Stimulated activated CD8-positive, alpha-beta memory T cell treated with anti-CD3 and anti-CD28 coated beads, Interleukin-7, amount 100 ng/mL, for 1 hour (primary cell): ENCODE measurements at places on chromosomes 7 and 10.

- DNase-seq = no peak
Observed at GRCh38 chr10:51955696-51956095, 256.3 kb upstream of the CSTF2T start.

DNA sequence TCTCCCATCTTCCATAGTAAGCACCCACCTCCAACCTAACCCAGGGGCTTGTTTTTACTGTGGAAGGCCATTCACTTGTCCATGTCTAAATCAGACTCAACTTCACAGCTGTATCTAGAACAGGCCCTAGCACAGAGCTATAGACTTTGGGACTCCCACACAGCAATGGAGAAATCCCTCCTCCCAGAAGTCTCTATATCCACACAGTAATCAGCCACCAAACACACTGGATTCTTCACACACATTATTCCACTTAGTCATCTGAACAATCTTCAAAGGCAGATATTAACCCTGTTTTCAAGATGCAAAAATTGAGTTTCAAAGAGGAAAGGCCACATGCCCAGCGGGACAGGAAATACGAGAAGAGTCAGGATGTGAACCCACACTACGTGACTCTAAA is 81.8 kb downstream of the MALSU1 start:
- DNase-seq = no peak

- no peak for DNase-seq
Observed at GRCh38 chr7:26612742-26613141, 251.6 kb downstream of the SKAP2 start.

DNA sequence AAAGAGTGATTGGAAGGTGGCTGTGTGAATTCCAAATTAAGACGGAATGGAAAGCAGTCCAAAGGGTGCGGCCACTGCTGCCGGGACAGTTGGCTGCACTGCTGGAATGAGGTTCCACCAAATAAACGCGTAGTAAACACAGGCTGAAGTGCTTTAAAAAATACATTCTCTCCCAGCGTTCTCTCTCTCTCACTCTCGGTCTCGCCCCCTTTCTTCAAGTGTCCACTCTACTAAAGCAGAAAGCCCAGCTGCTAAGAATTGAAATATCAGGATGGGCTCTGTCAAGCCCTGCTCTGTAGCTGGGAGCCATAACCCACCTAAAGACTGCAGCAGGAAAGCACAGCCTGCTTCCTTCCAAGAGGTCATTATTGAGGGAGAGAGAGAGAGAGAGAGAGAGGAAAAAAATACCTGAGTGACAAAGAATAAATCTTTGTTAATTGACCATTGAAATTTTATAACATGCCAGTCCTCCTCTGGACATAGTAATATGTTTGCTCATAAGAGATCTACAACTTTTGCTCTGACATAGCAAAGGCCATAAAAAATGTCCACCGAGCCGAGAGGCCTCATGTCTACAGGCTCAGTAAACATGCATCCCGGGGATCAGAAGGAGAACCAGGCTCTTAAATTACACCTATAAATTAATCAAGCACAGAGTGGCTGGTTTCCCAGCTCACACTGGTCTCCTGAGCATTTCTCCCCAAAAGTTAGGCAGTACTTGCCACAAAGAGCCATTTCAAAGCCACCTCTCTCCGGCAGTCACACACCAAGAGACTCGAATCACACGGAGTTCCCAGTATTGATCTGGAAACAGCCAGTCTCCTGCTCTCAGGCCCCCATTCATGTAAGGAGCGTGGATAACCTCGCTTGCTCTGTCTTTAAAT is 72.8 kb downstream of the FGFR2 start:
- DNase-seq = no peak

DNA sequence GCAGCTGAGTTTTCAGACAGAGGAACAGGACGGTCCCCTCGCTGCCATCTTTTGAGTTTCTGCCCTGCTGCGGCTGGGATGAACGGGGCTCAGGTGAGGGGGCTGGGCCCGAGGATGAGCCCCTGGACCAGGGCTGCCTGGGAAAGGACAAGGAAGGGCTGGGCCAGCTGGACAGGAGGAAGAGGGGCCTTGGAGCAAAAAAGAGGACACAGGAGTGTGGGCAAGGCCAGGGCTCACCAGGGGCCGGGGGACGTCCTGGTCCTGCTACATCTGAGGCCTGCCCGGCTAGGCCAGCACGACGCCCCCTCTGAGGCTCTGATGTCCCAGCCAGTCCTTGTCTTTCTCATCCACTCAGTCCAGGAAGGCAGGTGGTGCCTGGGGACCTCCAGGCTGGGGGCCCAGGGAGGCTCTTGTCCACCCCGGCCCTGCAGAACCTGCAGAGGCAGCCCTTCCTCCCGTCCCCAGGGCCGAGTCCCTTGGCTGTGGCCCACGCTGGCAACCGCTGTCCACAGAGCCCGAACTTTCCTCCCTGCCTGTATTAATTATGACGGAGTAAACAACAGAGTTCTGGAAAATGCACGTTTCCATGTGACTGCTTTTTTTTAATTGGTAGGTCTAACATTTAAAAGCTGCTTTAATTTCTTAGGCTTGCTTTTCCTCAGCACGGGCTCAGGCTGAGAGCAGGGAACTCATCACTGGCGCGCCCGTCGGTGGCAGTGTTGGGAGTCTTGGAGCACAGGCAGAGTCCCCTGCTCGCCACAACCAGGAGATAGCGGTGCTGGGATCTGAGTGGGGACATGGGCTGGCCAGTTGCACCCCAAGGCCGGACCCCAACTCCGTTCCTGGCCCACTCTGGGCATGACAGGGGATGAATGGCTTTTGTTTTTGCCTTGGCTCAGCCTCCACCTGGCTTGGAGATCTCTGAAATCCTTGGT is 187.7 kb downstream of the ELFN1 start:
- DNase-seq = no peak

- no peak for DNase-seq
Observed at GRCh38 chr7:46775776-46776175, 806.1 kb downstream of the TNS3 start.

DNA sequence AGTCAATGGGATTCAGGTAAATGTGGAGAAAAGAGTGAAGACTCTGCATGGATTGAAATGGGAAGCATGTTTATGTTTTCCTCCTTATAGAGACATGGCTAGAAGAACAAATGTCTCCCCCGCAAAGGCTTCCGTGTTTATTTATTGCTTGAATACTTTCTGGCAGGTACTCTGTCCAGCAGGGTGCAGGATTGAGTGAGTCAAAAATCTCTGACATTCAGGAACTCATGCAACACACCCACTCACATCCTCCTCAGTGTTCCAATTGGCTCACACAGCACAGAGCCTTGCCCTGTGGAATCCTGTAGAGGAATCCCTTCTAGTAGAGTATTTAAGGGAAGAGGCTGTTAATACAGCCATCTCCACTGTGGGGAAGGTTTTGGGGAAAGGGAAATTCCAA is 290.3 kb upstream of the VWC2 start:
- no peak for DNase-seq

GRCh38 chr10:89388806-89389205 is 3.6 kb upstream of the IFIT1 start:
- DNase-seq = no peak

DNA sequence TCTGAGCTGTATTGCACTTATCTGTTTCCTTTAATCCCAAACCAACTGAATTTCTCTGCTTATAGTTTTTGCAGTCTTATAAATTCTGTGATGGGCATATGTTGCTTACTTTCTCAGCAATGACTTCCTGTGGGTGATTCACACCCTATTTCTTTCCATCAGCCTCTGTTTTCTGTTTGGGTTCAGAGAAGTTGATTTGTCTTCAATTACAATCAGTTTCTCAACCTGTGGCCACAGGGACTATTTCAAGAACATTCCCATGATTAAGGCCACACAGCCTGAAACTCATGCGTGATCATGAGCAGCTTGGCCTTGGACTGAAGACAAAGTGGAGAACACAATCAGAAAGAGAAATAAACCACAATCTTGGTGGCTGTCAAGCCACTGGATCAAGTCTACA is 1174.6 kb upstream of the C7orf33 start:
- no peak for DNase-seq

DNA sequence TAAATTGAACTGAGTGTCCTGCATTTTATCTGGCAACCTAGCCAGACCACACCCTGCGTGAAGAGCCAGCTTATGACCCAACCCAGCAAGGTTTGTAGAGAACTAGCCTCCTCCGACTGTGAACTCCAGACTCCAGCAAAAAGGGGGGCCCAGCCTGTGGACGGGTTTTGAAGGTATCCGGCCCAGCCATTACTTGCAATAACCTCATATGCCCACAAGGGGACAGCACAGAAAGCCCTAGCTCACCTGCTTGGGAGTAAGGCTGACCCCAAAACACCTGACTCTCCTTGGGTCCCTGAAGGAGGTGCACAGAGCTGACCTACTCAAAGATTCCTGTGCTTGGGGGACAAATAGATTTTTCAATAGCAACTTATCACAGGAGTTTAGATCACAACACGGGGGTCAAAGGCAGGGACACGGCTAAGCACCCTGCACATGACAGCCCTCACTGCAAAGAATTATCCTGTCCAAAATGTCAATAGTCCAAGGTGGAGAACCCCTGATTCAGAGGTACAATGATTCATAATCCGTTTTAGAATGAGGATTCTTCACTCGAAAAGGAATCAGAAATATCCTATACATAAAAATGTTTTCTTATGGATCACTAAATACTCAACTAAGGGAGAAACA is 4.6 kb downstream of the TRPV6 start:
- DNase-seq = no peak

GRCh38 chr10:26410356-26410755 is 27.8 kb upstream of the APBB1IP start:
- no peak for DNase-seq

GRCh38 chr10:49081547-49082275 is 33.6 kb downstream of the VSTM4 start:
- no peak for DNase-seq

GRCh38 chr10:46301721-46302479 is 15.1 kb downstream of the ANTXRL start:
- DNase-seq = no peak

- no peak for DNase-seq
Observed at GRCh38 chr10:3780771-3781467, 4.1 kb downstream of the KLF6 start.

GRCh38 chr10:73956476-73957359 is 41.2 kb upstream of the VCL start:
- DNase-seq = no peak

- no peak for DNase-seq
Observed at GRCh38 chr7:150415161-150416153, 35.0 kb upstream of the GIMAP8 start.

DNA sequence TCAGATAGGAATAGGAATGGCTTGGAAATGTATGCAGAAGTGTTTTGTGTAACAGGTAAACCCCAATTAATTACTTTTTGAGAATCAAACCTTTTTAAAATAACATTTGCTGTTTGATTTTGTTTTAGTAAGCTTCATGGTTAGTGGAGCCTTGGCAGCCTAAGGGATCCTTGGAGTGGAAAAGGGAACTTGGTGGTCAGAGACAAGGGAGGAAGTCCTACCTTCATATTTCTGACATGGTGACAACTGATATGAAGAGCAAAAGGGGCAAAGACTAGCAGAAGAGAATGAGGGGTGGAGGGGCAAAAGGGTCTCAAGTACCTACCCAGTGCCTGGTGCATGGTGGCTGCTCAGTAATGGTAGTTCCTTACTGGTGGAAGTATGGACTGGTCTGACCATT is 32.3 kb downstream of the AHCYL2 start:
- no peak for DNase-seq

DNA sequence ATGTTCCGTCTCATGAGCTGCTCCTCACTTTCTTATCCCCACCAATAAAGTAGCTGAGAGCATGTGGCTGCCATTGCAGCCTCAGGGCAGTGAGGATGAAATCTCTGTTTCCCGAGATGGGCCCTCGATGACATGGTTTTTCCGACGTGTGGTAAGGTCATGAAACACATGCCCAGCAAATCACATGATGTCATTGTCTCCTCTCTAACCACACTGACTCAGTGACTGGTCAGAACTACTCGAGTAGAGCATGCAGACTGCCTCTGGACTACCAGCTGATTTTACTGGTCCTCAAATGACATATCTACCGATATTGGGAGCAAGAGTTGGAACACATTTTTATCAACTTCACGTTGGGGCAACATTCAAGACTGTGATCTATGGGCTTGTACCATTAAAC is 786.1 kb downstream of the CNTNAP2 start:
- DNase-seq = no peak

DNA sequence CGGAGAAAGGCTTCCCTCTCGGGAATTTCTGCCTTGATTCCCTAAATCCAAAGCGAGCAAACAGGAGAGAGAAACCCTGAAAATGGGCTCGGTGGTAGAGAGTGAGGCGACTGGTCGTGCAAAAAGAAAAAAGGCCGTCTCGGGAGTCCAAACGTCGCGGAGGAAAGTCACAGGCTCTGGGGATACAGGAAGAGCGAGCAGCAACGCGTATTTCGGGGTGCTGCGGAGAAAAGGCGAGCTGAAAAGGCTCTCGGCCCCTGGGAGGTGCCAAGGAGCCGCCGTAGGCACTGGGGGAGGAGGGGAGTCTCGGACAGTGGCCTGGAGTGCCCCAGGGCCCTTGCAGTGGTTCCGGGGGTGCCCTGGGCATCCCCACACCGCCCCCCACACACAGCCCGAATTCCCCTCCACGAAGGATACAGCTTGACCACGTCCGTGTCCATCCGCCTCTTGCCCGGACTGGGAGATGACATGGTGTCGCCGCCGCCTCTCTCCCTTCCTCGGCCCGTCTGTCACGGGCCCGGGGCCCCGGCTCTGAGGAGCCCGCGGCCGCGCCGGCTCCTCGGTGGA is 591 bp downstream of the UBE2H start:
- no peak for DNase-seq

GRCh38 chr7:107711301-107711700 is 32.6 kb upstream of the CBLL1 start:
- DNase-seq = no peak
